Immature natural killer cell (primary cell): ENCODE measurements at places on chromosomes 12 and 14. TPM values are rescaled to one million over a fixed set of nuclear protein-coding genes. Genes with fewer than 3 reads are reported as not detected.

IAPP gene
- polyA plus RNA-seq = not detected

RERG gene
- polyA plus RNA-seq = not detected

GRCh38 chr12:85985996-85986395, 111.9 kb downstream of the NTS start:
- no peaks in the 10 kb centered on the region for H3K4me1 ChIP-seq
- DNase-seq = no peak
- no peak overlapping the region for H3K4me3 ChIP-seq

DNA sequence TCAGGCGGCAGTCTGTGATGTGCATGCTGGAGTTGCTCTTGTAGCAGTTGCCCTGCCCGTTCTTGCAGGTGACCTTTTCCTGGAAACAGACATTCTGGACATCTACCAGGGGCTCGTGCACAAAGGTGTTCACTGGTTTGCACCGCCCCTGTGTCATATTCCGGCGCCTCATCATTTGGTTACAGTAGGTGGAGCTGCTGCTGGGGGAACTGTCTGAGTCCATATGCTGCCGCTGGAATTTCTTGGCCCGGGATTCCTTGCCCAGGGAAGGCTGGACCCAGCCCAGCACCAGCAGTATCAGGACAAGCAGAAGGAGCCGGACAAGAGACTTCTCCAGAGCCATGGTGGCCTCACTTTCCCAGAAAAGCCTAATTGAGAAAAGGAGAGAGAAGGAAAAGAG, 918 bp downstream of the RNASE1 start:
- H3K36me3 ChIP-seq = no peaks in the 10 kb centered on the region
- no peak overlapping the region for H3K27ac ChIP-seq
- peaks cover 38% of the 10 kb centered on the region for H3K4me1 ChIP-seq
